ENCODE measurements at places on chromosomes 4 and X.

- DNase-seq, result no peak
These were observed 6.7 kb upstream of the CD38 start for GRCh38 chr4:15771216-15772058.

- no peak for DNase-seq
These were observed 191.5 kb downstream of the TENM3 start for GRCh38 chr4:182434720-182435119.

- DNase-seq, result no peak
These were observed 35.2 kb upstream of the TADA2B start for GRCh38 chr4:7007944-7008343.

DNA sequence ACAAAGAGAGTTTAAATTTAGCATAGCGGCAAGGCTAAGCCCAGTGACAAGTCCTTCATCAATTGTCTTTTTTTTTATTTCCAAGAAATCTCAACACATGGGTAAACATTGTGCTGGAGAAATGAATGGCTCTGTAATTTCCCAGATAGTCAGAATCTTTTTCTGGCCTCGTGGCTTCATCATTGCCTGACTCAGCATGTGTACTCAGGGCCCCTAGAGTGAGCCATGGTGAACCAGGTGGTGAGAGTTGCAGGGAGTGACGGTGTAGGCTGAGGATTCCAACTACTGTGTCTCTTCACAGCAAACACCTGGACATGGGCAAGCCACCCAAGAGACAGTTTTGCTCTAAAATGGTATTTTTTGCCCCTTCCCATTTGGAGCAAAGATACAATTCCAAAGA is 43.1 kb upstream of the UCP1 start:
- no peak for DNase-seq

DNA sequence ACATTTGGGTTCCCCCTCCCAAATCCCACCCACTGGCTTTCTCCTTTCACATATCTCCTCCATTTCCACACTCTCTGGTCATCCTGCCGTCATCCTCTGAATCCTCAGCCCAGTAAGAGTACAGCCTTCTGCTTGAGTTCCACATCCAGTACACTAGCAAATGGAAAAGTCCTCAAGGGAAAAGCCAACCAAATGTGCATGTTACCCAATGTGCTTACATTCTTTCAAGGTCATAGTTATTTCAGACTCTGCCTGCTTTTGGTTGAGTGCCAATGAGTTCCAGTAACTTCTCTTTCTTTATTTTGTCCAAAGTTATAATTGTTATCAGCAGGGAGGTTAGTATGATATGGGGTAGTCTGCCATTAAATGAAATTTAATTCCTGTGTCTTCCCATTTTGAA is 78.1 kb downstream of the SRPX start:
- DNase-seq, result no peak

DNA sequence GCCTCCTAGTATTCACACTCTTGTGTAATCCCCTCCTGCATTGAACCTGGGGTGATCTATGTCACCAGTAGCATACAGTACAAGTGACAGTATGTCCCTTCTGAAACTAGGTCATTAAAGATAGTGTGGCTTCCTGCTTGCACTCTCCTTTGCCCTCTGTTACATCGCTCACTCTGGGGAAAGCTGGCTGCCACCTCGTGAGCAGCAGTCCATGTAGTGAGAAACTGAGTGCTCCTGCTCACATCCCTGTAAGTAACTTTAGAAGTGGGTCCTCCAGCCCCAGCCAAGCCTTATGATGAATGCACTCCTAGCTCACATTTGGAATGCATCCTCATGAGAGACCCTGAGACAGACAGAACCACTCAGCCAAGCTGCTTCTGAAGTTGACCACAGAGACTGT is 89.8 kb upstream of the TNIP3 start:
- no peak for DNase-seq

DNA sequence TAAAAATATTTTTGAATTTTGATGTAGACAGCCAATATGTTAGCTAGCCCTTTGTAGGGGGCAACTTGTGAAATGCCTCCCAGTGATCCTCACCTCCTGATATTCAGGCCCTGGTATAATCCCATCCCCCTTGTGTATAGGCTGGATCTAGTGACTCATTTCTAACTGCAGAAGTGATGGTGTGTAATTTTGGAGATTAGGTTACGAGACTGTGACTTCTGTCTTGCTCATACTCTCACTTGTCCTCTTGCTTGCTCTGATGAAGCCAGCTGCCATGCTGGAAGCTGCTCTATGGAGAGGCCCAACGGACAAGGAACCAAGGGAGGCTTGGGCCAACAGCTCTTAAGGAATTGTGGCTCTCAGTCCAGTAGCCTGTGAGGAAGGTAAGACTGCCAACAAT is 61.7 kb downstream of the GPR82 start:
- DNase-seq, result no peak

DNA sequence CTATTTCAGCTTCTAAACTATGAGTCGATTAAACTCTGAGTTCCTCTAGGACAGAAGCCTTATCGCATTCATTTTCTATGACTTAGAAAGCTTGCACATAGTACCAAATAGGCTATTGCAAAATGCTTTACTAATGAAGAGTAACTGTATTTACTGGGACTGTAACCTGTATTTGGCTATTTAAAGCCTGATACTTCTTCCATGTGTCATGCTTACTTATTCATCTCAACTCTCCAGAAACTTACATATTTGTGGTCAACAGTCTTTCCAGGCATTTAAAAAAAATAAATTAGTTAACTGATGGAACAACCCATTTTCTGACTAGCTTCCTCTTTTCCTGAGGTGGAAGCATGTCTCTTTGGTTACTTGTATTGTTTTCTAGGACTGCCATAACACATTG is 467.9 kb downstream of the PCDH11X start:
- DNase-seq, result no peak

DNA sequence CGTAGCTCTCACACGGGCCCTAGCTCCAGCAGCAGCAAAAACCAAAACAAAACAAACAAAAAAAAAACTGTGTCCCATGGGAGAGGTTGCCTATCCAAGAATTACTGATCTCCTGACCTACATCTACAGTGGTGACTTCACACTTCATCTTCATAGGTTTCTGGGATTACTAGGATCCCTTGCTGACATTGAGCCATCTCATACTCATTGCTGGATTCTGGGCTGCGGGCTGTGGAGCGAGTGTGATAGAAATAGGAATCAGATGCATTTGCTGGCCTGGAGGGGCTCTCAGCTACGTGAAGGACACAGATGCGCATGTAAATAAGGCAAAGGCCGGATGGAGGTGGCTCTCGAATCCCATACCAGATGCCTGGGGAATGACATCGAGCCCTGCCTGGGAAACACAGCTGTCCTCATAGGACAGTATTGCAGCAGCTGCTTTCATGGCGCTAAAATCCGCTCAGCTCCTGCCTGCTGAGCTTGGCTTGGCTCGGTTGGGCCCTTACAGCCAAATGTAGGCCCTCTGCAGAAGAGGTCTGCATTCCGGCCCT is 41.7 kb downstream of the CNGA2 start:
- DNase-seq, result no peak

DNA sequence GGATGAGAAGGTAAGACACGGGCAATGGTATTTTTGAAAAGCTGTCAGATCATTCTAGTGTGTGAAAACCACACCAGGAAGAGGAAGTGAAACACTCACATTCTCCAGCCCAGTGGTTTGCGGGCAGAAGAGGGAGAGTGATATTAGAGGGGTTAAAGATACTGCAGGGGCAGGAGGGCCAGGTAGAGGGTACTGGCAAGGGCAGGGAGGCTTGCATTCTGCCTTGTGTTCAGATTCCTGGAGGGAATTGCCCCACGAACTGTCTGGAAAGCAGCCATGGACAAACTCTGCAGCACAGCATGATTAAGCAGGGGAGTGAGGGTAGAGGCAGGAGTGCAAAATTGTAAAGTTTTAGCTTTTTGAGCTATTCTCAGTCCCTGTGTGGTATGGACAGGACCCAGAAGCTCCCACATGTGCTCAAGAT is 30.9 kb downstream of the NIPAL1 start:
- no peak for DNase-seq

GRCh38 chr4:77631276-77631675 is 25.7 kb downstream of the CXCL13 start:
- no peak for DNase-seq

- DNase-seq, result no peak
These were observed 330.3 kb downstream of the PDHA2 start for GRCh38 chr4:96170198-96170597.

DNA sequence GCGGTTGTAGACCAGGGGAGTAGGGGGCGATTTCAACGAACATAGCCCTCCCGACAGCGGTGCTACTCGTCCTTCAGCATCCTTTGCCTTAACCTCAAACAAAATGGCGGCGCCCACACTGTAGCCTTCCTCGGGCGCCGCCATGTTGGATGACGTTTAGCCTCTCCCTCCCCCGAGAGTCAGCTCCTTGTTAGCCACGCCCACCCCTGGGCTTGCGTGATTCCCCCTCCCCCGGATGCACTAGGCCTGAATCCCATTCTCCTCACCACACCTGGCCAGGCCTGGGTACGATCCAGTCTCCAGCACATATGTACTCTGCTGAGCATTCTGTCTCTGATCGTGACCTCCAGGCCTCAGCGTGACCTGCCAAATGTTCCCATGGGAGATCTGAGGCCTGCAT is 49.0 kb upstream of the ZNF157 start:
- DNase-seq, result no peak

- no peak for DNase-seq
These were observed 23.4 kb downstream of the STK26 start for GRCh38 chrX:132046533-132046932.

- DNase-seq, result no peak
These were observed 15.8 kb upstream of the CLTRN start for GRCh38 chrX:15680401-15680800.
